ENCODE measurements at places on chromosomes 5 and 9.

DNA sequence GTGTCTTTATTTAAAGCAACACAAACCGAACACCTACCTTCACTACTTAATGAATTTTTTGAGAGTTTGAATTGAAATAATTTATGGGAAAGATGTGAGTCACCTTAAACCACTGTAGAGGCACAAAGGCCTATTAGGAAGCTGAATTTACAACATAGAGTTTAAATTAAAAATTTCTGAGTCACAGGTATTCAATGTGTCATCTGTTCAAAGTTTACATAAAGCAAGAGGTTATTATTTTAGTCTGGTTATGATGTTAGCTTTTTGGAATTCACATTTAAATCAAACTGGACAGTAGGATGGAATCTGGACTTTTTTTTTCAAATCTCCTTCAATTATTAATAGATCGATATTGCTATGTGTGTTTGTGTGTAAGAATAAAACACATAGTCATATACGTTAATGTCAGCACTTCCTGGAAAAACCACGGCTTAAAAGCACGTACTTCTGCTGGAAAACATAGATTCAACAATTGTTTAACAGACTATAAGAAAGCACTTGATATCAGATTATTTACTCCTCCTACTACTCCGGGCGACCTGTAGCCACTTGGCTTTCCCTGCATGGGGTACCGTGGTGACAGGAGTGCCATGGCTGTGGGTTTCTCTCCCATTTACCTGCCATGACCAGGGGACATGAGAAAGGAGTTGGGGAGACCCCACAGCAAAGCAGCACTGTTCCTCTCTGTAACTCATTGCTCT, 638.6 kb downstream of the SEMA5A start:
- DNase-seq: no peak

GRCh38 chr5:86807046-86808031, 189.6 kb downstream of the COX7C start:
- DNase-seq: no peak

DNA sequence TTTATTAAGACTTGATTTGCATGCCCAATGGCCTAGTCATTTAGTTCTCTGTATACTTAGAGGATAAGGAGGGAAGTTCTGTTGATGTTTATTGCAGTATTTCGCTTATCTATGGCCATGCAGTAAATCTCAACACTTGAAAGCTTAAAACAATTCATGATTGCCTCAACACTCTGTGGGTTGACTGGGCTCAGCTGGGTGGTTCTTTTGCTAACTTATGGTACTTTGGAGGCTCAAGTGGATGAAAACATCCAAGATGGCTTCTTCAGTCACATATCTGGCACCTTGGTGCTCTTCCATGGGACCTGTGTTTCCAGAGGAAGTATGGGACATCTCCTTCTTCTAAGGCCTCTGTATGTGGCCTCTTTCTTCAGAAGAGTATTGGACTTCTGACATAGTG, 10.3 kb upstream of the ROR2 start:
- no peak for DNase-seq

- no peak for DNase-seq
Measured at GRCh38 chr5:52999344-52999949, 10.3 kb downstream of the ITGA2 start.

- DNase-seq: no peak
Measured at GRCh38 chr5:112687306-112687705, 50.4 kb upstream of the APC start.

- no peak for DNase-seq
Measured at GRCh38 chr5:36478646-36479317, 127.6 kb upstream of the SLC1A3 start.

DNA sequence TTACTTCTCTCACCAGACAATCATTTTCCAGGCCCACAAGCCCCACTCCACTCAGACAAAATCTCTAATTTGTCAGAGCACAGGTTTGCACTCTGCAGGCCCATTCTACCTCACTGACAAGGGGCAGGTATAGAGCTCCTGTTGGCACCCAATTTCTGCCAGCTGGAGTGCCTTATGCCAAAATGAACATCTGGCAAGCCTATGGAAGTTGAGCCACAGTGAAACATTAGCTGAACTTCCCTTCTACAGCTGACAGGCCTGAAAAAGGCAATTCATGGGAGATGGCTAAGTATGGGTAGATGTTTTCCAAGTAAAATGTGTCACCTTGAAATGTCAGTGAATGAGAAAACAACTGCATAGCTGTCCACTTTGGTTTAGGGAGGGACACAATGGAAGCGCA, 87.0 kb downstream of the SPOCK1 start:
- DNase-seq: no peak

Data from GM12864 (cell line).